ENCODE measurements at places on chromosomes 12 and 14.

- DNase-seq = no peak
Measured at GRCh38 chr12:115619889-115620288, 657.6 kb downstream of the MED13L start.

DNA sequence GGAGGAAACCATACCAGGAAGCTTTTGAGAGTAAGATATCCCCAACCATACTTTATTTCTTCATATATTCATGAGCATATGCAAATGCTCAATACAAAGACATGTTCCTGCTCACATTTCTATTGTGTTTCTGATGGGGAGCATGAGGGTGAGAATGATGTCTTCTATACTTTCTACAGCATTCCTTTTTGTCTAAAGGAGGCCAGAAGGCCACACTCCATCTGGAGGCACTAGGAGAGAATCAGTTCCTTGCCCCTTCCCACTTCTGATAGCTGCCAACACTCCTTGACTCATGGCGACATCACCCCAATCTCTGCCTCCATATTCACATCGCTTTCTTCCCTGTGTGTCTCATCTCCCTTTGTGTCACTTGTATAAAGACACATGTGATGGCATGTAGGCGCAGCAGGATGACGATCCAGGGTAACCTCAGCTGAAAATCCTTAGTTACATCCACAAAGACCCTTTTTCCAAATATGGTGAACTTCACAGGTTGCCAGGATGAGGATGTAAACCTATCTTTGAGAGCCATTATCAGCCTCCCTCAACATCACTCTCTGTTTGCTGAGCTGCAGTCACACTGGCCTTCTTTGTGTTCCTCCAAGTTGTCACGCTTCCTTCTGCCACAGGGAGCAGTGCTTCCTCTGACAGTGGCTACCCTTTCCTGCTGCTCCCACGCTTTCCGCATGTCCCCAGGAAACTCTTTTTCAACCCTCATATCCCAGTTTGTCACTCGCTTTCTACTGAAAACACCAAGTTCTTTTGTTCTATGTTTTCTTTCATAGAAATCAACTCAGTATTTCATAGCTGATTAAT, 96.9 kb downstream of the STXBP6 start:
- DNase-seq = no peak

- no peak for DNase-seq
Measured at GRCh38 chr14:38737686-38738407, 365.2 kb downstream of the SEC23A start.

- peak; percentile 69 for DNase-seq
Measured at GRCh38 chr12:57093415-57094207, 4.7 kb downstream of the NAB2 start.

- DNase-seq = no peak
Measured at GRCh38 chr12:128025589-128026245, 241.3 kb upstream of the TMEM132C start.

GRCh38 chr12:28780096-28780495, 369.0 kb upstream of the FAR2 start:
- DNase-seq = no peak

- peak; percentile 54 for DNase-seq
Measured at GRCh38 chr14:33714527-33715226, 236.2 kb downstream of the EGLN3 start.

DNA sequence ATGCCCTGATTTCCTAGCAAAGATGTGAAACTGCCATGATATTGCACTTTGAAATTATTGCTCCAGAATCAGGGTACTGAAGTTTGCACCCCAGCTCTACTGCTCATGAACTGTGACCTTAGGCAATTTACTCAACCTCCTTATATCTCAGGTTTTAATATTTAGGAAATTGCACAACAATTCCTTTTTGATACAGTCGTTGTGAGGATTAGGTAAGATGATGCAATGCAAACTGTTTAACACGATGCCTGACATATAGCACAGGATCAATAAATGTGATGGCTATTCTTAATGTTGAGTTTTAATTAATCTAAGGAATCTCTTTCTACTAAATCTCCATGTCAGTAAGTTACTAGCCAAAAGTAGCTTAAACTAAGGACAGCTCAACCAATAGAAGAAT, 555.8 kb downstream of the GALC start:
- DNase-seq = no peak

GRCh38 chr14:55373784-55374705, 37.6 kb downstream of the ATG14 start:
- peak; percentile 53 for DNase-seq

- no peak for DNase-seq
Measured at GRCh38 chr12:95089462-95089861, 16.0 kb upstream of the NR2C1 start.

- no peak for DNase-seq
Measured at GRCh38 chr12:3655328-3655900, 97.5 kb downstream of the CRACR2A start.

GRCh38 chr12:95755261-95755865, 35.2 kb downstream of the NTN4 start:
- DNase-seq = no peak

DNA sequence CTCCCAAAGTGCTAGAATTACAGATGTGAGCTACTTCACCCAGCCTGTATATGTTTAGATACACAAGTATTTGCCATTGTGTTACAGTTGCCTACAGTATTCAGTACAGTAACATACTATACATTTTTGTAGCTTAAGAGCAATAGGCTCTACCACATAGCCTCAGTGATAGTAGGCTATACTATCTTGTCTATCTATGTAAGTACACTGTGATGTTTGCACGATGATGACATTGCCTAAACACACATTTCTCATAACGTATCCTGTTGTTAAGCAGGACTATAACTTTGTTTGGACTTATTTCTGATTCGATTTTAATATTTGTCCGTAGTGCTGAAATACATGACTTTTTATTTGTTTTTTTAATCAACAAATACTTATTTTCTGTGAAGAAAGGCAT, 129.2 kb downstream of the PCNX1 start:
- no peak for DNase-seq

Data from HFFc6 (cell line).